ENCODE measurements at places on chromosomes 5 and 9.

DNA sequence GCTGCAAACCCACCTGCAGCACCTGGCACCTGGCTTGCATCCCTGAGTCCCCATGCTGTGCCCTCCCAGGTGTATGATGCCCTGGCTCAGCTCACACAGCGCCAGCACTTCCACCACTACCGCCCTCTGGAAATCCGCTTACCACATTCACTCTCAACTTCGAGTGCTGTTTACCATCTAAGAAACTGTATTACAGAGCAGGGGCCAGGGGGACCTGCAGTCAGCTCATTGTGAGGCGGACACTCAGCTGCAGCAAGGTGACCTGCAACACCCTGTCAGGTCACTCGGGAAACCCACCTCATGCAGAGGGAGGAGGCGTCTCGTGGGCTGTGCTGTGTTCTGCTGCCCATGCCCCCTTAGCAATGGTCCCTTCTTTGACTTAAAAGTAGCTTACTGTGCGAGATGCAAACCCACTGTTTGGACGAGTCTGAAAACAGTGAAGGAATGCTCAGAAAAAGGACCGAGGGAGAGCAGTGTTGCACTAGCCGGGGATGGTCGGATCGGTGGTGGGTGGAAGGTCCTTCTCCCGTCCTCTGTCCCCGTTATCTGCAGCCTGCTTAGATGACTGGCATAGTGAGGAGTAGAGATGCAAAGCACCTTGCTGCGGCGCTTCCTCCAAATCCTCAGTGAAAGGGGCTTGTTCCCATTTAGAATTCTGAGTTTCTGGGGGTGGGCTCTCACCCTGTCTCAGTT lies 55.2 kb upstream of the CTSL start:
- no peak for DNase-seq

- no peak for DNase-seq
Measured at GRCh38 chr5:74767579-74767913, 497 bp downstream of the NSA2 start.

DNA sequence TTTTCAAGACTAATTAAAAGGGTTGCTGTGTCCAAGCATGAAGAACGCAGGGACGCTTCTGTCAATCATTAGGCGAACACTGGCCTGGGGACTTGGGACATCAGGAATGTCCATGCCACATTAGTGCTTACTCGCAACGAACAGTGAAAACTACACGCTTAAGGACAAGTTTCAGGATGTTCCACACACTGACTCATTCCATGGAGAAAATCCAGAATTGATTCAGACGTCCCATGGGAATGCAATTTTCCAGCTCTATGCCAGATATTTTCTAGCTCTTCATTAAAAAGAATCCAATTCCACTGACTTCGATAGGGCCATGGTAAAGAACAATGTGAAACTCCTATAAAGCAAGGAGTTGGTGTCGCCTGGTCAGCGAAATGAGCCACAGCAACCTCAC lies 98.2 kb downstream of the CAMSAP1 start:
- DNase-seq, result no peak

DNA sequence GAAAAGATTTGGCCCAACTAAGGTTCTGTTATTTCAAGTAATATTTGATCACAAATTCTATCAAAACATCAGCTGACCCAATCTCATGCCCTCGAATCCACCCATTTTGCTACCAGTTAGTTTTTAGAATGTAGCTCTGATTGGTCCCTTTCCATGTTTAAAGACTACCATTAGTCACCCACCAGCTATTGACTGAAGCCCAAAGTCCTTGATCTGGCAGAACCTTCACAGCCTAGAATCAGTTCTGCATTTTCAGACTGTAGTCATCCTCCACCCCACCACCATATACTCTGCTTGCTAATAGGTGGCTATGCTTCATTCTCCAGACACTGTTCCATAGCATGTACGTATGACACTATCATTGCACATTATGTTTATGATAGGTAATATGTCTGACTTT lies 182.2 kb upstream of the TARS1 start:
- DNase-seq, result no peak

DNA sequence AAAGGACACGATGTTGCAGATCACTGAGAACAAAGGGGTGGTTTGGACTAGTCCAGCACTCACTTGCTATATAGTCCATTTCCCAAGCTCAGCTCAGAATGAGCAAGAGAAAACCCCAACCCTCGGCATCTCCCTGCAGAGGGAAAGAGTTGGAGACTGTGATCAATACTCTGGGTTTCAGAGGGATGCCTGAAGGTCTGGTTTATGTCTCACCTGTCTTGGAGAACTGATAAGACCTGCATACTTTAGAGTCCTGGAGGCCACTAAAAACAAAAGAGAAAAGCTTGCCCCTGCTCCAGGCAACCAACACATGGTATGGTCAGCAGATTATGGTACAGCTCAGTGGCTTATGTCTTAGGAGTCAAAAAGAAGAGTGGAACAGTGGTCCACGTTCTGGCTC lies 1006.9 kb downstream of the CDH9 start:
- DNase-seq, result no peak

- no peak for DNase-seq
Measured at GRCh38 chr5:168417731-168418429, 68.4 kb upstream of the RARS1 start.

DNA sequence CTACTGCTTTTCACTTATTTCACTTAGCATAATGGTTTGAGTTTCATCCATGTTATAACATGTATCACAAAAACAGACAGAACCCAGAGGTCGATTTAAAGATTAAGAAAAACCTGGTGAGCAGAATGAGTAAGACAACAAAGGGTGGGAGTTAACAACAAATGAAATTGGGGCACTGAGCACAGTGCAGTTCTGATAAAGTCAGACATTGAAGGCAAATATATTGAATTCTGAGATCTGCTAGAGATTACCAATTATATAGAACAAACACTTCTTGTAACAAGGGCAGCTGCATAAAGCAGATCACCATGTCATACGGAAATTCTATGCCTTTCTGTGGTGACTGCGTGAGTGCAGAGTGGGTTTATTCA lies 517.3 kb upstream of the RORB start:
- DNase-seq, result no peak

DNA sequence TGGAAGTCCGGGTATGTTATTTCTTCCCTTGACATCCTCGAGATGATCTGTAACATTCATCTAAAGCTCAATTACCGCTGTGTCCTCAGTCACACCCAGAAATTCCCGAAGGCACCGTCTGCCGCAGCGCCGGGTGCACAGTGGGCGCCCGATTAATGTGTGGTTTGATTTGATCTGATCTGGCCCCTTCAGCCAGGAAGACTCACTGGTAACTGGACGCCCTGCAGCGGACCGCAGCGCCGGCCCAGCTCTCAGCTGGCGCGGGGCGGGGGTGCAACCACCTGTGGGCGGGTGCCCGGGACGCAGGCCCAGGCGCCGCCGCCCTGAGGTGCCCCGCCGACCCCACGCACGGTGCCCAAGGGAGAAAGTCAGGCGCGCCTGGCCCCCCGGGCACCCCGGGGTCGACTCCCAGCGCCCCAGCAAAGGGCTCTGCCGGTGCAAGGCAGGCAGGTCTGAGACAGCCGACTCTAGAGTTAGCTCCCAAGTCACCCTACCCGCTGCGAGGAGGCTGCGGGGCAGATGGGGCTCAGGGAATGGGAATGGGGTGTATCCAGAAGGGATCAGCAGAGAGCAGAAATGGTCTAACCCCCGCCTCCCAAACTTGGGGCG lies 1.7 kb downstream of the EPB41L4B start:
- no peak for DNase-seq

GRCh38 chr5:368183-369084 lies 46.9 kb downstream of the AHRR start:
- no peak for DNase-seq

GRCh38 chr9:93059011-93059714 lies 662 bp downstream of the SUSD3 start:
- DNase-seq, result no peak

- DNase-seq, result peak; percentile 98
Measured at GRCh38 chr5:91313757-91314673, 69.1 kb downstream of the ARRDC3 start.

GRCh38 chr9:129276486-129277230 lies 98.6 kb upstream of the IER5L start:
- no peak for DNase-seq

- DNase-seq, result no peak
Measured at GRCh38 chr9:85117831-85118230, 448.3 kb downstream of the NTRK2 start.

DNA sequence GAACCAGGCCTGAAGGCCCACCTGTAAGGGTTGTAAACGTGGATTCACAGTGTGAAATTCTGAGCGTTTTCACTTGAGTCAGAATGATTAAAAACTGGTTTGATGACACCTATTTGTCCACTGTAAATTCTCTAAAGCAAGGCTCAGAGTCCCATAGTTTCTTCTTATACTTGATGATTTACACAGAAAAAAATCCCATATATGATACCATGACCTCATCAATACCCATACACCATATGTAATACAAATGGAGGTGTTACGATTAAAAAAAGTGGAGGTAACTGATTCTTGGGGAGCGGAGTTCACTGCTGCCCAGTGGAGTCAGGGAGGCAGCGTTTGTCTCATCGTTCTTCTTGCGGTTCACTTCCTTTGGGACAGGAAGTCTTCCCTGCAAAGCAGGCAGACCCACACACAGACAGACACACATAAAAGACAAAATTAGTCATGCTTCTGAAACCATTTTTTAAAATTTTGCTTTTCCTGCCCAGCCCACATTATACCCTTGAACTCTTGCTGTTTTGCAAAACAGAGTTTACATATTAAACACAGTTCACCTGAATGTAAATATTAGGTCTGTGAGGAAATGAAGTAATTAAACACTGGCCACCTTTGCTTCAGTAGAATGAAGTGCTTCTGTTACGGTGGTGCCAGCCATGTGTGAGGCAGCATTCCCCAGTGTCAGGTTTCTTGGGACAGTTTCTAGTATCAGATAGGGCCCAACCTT lies 26.2 kb downstream of the NREP start:
- DNase-seq, result no peak

DNA sequence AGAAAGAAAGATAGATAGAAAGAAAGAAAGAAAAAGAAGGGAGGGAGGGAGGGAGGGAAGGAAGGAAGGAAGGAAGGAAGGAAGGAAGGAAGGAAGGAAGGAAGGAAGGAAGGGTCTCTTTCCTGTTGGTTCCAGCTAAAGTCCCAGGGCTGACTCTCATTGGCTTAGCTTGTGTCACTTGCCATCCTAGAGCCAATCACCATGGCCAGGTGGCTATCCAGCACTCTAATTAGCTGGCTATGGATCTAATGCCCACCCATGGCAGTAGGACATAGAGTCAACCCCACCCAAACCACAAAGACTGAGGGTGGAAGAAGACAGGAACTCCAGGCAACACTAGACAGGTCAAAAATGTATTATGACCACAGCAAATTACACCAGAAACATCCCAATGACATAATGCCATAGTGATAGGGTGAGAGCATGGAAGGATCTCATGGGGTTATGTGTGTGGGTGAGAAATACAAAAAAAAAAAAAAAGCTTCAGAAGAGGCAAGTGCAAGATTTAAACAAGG lies 10.8 kb upstream of the CPLX2 start:
- no peak for DNase-seq

GRCh38 chr9:95840074-95840473 lies 35.4 kb upstream of the ERCC6L2 start:
- no peak for DNase-seq

GRCh38 chr9:134841180-134841904 lies 39.3 kb upstream of the FCN2 start:
- no peak for DNase-seq

DNA sequence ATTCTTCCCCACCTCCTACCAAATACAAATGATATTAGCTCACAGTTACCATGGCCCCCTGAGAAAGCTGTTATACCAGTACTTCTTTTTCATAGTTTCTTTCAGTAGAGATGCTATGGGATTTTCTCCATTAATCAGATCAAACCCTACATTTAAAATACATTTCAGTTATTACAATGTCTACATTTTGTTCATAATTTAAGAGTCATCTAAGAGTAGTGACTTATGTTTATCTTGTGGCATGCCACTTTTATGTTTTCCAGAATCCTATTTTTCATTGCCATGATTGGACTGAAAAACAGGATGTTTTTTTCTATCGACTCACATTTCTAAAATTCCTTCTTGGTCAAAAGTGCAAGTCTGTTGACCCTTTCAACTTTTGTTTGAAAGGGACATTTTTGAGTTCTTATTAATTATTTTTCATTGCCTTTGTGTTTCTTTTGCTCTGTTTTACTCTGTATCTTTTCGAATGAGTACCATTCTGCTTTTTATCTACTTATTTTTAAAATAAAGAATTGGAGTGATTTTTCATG lies 77.4 kb upstream of the ANXA1 start:
- no peak for DNase-seq

DNA sequence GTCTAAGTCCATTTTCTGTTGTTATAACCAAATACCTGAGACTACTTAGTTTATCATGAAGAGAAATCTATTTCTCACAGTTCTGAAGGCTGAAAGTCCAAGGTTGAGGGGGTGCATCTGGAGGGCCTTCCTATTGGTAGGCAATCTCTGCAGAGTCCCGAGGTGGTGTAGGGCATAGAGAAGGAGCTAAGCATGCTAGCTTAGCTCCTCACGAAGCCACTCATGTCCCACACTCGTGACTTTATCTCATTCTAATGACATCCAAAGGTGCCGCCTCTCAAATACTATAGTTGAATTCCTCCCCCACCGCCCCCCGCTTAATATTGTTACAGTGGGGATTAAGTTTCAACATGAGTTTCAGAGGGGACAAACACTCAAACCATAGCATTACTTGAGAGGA lies 36.0 kb upstream of the ZBED3 start:
- DNase-seq, result no peak

- no peak for DNase-seq
Measured at GRCh38 chr9:33111631-33112030, 35.2 kb upstream of the SMU1 start.

DNA sequence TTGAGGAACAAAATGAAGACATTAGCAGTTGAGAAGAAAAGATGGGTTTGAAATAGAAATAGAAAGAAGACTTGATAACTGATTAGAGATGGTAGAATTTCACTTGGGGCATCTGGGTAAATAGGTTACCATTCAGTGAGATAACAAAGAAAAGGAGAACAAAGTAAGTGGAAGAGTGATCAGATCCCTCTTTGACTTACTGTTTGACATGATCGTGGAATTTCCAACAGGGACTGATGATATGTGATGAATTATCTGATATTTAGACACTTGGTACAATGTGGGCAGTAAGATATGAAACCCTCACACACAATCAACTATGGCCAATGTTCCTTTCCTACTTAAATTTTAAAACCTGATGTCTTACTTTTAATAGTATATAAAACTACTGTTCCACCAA lies 70.1 kb upstream of the STARD4 start:
- no peak for DNase-seq

DNA sequence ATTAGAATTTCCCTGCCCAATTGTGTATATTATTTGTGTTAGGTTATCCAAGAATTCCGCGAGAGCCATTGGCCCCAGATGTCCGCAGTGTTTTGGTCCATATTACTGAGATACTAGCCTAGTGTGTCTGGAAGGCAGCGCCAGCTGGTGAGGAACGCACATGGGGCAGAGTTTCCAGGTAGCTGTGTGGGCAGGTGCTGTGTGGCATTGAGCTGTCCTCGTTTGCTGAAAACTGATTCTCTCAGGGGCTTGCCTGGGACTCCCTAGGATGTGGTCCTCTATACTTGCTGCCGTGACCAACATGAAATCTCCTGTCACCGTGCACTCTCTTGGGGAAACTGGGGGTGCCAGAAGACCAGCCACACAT lies 288.7 kb downstream of the FANCC start:
- no peak for DNase-seq

- no peak for DNase-seq
Measured at GRCh38 chr9:89619019-89619418, 14.2 kb downstream of the GADD45G start.

All from PC-9 (cell line).